ENCODE measurements at places on chromosomes 3 and 15.

DNA sequence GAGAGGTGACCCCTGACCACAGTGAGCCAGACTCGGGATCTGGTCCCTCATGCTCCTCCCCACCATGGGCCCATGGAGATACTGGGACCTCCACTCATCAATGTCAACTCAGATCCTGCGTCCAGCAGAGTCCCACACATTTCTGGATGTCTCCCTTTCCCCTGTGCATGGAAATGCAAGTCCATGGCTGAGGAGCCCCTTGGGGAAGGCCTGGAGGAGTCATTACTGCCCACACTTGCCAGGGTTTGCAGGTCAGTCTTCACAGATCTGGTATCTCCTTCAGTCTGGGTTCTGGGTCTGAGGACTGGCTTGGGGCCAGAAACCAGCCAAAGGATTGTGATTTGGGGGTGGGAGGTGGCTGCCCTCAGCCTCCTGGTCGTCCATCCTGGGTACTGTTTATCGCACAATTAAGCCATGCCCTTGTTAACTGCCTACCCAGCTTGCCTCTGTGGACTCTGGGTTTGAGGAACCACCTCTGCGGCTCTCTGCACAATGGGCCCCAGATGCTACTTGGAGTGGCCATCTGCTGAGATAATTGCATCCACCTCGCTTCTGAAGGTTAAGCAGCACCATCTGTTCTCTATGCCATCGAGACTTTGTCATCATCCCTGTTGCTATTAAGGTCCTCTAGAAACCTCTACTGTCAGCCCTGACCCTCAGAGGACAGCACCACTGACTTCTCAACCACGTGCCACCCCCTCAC lies 49.9 kb upstream of the KLF13 start:
- peak; percentile 94 for DNase-seq

DNA sequence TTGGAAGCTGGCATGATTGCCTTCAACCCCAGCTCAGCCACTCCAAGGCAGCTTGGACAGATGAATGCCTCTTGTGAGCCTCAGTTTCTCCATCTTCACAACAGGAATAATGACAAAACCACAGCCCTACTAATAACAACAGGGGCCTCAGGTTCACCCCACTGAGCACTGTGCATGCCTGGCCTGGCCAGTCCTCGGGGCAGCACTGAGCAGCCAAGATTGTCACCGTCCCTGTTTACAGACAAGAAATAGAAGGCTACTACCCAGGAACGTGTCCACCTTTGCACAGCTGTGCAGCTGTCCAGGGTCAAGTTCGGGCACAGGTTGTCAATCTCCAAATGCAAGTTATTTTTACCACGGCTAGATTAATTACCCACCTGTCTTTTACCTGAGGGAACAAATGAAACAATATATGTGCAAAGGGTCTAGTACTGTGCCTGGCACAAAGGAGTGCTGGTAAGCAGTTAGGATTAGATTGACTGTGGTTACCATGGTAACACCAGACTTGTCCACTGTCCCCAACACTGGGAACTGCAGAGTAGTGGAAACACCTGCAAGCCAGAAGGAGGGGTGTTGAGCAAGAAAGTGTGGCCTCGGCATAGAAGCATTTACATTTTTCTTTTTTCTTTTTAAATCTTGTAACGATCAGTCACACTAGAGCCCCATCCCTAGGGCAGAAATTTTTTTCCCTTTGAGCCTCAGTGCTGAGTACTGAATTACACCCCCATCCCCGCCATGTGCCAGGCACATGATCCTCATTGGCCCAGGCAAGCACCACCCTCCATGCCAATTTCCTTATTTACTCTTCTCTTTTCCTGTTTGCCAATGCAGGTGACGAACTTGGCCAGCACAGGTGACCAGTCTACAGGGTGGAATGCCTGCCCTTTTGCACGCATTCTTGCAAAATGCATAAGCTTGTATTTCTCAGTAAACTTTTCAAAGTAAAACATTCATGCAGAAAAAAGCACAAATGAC lies 66.3 kb upstream of the SLC6A6 start:
- DNase-seq, result no peak

GRCh38 chr3:64489361-64490044 lies 198.3 kb downstream of the ADAMTS9 start:
- DNase-seq, result peak; percentile 68

DNA sequence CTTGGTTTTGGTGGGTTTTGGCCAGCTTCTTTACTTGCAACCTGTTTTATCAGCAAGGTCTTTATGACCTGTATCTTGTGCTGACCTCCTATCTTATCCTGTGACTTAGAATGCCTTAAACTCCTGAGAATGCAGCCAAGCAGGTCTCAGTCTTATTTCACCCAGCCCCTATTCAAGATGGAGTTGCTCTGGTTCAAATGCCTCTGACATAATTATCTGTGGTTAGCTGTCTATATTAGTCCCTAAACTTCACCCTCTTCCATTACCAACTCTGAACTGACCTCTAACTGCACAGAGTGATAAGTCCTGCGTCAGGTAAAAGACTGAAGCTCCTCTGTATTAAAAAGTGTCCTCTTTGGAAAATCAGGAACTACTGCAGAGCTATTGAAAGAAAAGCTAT lies 61.9 kb upstream of the CD96 start:
- no peak for DNase-seq

DNA sequence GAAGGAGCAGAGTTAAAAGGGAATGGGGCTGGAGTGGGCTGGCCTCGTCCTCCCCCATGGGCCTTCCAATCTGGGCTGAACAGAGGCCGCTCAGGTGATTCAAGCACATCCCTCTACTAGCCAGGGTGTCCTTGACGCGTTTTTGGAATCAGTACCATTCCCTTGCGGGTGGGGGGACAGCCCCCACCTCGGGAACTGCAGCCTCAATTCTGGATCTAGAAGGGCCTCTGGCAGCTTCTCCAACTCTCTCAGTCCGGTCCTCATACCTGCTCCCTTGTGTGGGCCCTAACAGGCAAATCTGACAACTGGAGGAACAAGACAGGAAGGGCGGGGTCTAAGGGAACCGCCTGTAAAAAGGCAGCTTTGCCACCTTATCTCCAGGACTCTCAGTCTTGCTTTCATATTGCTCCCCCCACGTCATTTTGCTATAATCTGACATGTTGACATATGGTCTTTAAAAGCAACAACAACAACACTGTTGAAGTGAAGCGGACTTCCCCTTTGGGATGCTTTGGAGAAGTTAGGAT lies 802 bp upstream of the CHRNB4 start:
- DNase-seq, result no peak

Measured in cerebellar cortex (tissue), 1 donor.